ENCODE measurements at places on chromosomes 1 and 21. TPM values are rescaled to one million over a fixed set of nuclear protein-coding genes. Genes with fewer than 3 reads are reported as not detected.

Gene ITPKB
- 34.4 TPM for total RNA-seq

Gene IKBKE
- 30.0 TPM for total RNA-seq

Gene MTX1
- total RNA-seq: 42.9 TPM

Gene S100A5
- 0.45 TPM for total RNA-seq

Gene RNF186
- total RNA-seq: not detected

Gene PLA2G5
- not detected for total RNA-seq

Gene CEP170
- total RNA-seq: 56.5 TPM
